ENCODE measurements at places on chromosomes 4 and X.

GRCh38 chr4:47145630-47146029 is 114.3 kb downstream of the GABRB1 start:
- no peak for DNase-seq

- no peak for DNase-seq
Observed at GRCh38 chrX:44484607-44485146, 58.0 kb downstream of the FUNDC1 start.

GRCh38 chr4:88630756-88631155 is 38.5 kb downstream of the HERC3 start:
- no peak for DNase-seq

- DNase-seq: no peak
Observed at GRCh38 chr4:24489870-24490269, 94.5 kb downstream of the DHX15 start.

DNA sequence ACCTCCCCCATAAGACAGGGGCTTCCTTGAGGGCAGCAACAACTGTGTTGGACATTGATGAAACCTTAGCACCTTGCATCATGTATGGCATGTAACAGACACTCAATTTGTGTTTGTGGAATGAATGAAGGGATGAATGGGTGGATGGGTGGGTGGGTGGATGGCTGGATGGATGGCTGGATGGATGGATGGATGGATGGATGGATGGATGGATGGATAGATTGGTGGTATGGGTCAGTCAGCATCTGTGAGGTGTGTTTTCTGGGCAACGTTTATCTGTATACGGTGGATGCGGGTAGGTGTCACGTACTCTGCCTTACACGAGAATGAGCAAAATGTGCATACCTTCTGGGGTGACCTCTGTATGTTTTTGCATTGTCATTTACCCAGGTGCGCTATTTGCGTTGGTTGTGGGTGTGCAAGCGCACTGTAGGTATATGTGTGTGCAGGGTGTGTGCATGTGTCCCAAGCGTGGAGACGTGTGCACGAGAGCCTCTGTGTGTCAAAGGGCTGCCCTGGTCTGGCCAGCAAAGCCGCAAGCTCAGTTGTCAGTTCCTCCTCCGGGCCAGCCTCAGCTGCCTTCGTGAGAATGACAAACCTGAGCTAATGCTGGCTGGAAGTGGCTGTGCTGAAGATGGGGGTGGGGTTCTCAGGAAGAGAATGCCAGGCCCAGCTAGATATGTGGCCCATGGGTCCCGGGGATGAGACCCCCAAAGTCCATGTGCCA is 26.5 kb downstream of the ELF4 start:
- DNase-seq: no peak

DNA sequence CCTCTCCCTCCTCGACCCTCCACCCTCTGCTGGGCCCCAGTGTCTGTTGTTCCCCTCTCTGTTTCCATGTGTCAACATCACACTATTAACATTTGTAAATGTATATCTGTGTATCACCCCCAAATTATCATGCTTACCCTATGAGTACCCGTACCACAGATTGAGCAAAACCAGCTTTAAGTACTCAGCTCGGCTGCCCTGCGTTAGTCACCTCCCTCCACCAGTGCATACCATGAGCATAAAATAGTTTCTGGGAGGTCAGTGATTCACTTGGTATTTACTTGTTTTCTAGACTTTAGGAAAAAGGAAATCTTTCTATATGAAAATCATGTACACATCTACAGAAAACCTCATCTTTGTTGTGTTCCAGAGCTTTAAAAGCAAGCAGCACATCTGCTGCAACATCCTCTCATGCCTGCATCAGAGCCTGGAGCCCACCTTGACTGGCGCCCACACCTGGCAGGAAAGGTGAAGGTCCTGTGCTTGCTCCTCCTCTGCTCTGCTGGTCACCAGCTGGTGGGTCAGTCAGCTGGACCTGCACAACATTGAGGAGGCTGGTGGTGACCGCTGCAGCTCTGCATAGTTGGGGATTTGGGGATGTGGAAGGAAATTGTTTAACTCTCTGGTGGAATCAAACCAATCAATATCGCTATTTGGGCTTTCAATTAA is 214.4 kb upstream of the KLF3 start:
- no peak for DNase-seq

- no peak for DNase-seq
Observed at GRCh38 chr4:155973639-155974475, 20.2 kb upstream of the CTSO start.

- DNase-seq: no peak
Observed at GRCh38 chr4:127244515-127244914, 388.2 kb upstream of the INTU start.

GRCh38 chrX:77962068-77962902 is 7.2 kb downstream of the PGAM4 start:
- DNase-seq: no peak

- peak; percentile 68 for DNase-seq
Observed at GRCh38 chrX:49100704-49101628, 21.3 kb upstream of the WDR45 start.

GRCh38 chr4:93084599-93085305 is 743.8 kb upstream of the ATOH1 start:
- no peak for DNase-seq

DNA sequence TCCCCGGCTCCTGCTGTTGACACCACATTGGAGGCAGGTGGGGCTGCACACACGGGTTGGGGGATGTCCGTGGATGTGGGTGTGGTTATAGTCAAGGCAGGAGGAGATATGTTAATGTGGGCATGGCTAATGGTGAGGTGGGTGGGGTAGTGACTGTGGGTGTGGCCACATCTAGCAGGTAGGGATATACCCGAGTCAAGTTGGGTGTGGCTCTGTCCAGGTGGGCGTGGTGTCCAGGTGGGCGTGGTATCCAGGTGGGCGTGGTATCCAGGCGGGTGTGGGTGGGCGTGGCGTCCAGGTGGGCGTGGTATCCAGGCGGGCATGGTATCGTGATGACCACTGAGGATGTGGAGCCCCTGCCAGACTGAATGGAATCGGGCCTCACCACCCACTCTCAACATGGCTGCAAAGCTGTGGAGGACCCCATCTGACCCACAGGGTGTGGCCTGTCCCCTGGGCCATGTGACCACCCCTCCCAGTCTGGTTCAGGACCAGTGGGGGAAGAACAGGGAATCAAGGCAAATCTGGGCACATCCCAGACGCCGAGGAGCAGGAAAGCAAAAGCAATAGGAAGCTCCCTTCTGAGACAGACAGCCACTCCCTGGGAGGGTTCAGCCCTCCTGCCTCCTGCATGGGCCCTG is 21.0 kb downstream of the MAN2B2 start:
- DNase-seq: no peak

GRCh38 chr4:2290488-2290887 is 28.6 kb upstream of the MXD4 start:
- DNase-seq: no peak

- no peak for DNase-seq
Observed at GRCh38 chrX:97538745-97539144, 655.0 kb downstream of the RPA4 start.

DNA sequence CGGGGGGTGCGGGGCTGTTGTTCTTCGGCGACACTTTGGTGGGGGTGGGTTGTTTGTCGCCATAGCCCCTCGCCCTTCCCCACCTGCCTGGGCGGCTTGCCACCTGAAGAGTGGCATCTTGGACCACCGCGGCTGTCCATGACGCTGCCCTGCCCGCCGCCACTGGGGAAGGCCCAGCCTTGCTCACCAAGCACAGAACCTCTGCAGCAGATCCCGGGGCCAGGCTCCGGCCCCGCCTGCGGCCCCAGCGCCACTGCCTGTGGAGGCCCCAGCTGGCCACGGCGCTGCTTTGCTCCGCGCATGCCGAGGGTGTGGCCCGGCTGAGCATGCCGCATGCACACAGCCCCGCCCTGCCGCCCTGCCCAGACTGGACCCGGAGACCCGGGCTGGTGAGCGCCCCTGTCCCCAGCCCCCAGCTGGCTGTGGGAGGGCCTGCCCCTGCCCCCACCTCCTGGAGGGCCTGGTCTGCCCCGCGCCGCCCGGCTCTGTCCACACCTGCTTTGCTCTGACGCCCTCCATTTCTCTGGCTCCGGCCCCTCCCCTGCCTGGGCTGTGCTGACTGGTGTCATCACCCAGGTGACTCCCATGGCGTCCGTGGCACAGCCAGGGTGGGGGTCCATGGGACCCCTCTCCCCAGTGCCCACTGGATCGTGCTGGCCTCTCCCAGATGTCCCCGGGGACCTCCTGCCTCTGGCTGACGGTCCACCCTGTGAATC is 5.3 kb downstream of the NAT8L start:
- no peak for DNase-seq

DNA sequence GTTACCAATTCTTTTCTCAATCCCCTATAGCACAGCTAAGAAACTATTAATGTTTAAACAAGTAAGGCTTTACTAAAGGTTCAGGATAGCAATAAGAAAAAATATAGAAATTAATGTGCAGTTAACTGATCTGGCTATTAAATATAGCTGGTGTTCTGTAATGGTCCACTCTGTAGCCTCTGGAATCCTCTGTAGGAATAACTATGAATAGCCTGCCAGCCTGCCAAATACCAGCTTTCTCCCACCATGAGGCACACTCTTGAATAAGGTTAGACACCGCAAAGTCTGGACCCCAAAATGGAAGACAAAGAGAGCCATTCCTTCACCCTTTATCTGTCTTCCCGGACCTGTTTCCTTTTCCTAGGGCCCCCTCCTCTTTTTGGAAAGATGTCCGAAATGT is 30.6 kb downstream of the CEP44 start:
- no peak for DNase-seq

DNA sequence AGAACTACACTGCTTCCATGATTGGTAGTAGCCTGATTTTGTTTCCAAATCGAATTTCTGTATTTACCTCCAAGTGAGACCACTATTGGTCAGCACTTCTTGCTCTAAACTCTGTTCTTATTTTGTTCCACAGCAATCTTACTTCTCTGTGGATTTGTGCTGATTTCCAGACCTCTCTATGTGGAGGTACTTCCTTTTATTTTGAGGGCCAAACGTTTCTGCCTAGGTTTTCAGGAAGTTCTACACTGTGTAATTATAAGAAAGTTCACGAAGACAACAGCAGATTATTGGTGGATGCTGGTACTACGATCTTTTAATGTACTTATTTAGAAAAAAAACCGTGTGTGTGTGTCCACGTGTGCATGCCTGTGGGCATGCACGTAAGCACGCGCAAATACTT is 46.7 kb downstream of the DTHD1 start:
- no peak for DNase-seq

DNA sequence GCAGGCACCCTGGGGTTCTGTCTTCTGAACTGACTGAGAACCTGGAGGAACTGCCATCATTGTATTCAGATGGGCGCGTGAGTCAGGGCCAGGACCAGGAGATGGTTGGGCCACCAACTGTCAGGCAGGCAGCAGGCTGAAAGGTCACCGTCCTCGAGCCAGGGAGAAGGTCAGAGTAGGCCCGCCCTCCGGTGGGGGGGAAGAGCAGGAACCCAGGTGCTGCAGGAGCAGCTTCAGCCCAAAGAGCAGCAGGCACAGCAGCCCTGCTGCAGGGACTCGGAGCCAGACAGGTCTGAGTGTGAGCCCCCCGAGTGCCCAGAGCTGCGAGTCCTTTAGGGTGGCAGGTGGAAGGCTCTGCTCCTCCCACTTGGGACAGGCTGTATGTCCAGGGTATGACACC is 26.4 kb downstream of the WFS1 start:
- no peak for DNase-seq

- DNase-seq: no peak
Observed at GRCh38 chr4:108113229-108113628, 55.5 kb downstream of the LEF1 start.

- no peak for DNase-seq
Observed at GRCh38 chr4:25535701-25536473, 119.8 kb upstream of the SLC34A2 start.

Measured in SHP77 treated with DMSO at 0.1 percent for 48 hours (cell line).